ENCODE measurements at places on chromosomes 13 and 19.
A peak's percentile ranks its signal among the peaks of the same experiment; 100 is the strongest.

DNA sequence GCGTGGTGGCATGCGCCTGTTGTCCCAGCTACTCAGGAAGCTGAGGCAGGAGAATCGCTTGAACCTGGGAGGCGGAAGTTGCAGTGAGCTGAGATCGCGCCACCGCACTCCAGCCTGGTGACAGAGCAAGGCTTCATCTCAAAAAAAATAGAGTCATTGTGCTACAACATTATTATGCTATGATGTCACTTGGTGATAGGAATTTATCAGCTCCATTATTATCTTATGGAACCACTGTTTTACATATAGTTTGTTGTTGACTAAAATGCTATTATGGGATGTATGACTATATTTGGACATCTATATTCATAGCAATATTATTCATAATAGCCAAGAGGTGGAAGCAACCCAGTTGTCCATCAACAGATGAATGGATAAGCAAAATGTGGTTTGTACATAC is 26.4 kb upstream of the SLC7A1 start:
- DNase-seq, result no peak

DNA sequence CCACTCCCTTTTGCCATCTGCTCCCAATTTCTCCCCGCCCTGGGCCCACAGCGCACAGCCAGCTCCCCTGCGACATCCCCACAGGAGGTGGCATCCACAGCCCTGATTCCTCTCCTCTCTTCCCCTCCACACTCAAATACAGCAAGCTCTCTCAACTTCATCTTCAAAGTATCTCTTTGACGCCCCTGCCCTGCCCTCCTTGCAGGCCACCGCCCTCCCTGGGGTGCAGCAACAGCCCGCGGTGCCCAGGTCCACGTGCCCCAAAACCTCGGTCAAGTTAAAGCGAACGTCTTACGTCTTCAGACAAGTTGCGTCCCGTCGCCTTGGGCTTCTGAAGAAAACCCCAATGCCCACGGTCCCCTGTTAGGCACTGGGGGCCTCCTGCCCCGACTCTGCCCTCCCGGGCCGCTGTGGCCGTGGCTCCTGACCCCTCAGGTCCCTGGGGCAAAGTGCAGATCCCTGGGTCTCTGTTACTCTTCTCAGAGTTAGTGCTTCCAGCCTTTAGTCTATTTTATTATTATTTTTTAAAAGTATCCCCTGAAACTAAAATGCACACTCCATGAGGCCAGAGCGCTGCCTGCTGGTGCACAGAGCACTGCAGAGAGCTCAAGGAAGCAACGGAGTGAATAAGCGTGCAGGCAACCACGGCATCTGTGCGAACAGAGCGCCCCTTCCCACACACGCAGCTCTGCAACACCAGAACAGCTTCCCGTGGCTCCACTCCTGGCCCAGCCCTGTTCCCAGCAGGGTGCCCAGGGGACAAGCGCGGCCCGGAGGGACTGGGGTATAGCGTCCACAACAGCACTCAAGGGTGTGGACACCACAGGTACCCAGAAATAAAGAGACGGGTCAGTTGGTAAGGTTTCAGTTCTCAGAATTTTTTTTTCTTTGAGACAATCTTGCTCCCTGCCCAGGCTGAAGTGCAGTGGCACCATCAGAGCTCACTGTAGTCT is 26.4 kb downstream of the IL17D start:
- no peak for DNase-seq

DNA sequence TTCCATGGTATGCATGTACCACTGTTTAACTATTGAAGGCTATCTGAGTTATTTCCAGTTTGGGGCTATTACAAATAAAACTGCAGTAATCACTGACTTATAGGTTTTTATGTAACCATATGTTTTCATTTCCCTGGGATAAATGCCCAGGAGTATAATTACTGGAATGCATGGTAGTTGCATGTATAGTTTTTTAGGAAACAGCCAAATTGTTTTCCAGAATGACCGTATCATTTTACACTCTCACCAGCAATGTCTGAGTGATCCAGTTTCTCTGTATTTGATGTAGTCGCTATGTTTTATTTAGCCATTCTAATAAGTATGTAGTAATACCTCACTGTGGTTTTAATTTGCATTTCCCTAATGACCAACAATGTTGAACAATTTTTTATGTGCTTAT is 42.0 kb downstream of the CYSLTR2 start:
- no peak for DNase-seq

GRCh38 chr19:15300533-15301197 is 31.7 kb downstream of the BRD4 start:
- no peak for DNase-seq

DNA sequence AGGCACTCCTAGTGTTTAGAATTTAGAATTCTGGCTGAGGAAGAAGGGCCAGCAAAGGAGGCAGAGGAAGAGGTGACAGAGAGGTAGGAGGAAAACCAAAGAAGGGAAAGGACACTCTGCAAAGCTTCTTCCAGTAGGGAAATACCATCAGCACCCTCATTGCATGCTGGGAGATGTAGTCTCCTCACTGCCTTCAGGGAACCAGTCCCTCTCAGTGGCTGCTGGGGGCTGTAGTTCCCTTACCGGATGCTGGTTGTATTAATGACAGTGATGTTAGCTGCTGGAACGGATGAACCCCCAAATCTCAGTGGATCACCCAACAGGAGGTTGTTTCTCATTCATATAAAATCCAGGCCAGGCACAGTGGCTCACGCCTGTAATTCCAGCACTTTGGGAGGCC is 10.1 kb downstream of the GRIN2D start:
- peak; percentile 65 for DNase-seq

DNA sequence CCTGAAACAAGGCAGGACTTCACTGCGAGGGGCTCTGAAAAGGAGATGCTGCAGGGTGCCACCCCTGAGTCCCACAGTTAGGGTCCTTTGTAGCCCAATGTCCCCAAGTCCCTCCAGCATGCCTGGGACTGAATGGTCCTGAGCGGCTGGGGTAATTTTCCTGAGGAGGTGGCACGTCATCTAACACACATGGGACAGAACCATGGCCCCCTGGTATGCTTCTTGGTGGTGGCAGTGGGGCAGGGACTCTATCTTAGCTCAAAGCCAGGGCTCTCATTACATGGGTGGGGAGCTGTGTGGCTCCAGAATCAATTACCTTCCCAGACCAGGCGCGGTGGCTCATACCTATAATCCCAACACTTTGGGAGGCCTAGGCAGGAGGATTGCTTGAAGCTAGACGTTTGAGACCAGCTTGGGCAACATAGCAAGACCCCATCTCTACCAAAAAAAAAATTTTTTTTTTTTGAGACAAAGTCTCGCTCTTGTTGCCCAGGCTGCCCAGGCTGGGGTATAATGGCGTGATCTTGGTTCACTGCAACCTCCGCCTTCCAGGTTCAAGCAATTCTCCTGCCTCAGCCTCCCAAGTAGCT is 7.9 kb upstream of the SLC7A9 start:
- DNase-seq, result no peak

GRCh38 chr13:49830721-49831120 is 38.2 kb upstream of the KPNA3 start:
- no peak for DNase-seq

DNA sequence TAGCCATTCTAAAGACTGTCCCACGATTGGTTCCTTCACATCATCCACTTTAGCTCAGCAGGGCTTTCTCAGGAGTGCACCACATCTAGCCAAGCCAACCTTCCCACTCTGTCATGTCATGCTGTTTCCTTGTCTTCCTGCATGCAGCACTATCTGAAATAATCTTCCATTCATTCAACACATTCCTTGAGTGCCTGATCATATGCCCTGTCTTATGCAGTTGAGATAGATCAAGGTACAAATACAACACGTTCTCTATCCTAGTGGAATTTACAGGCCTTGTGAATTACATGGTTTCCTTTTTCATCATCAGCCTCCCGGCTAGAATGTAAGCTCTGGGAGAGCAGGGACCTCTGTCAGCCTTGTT is 6.8 kb upstream of the MRPS31 start:
- DNase-seq, result no peak

GRCh38 chr19:30374865-30375552 is 2.8 kb downstream of the ZNF536 start:
- no peak for DNase-seq

GRCh38 chr13:25923217-25924085 is 128.4 kb downstream of the SHISA2 start:
- no peak for DNase-seq

- peak; percentile 84 for DNase-seq
Measured at GRCh38 chr19:1811472-1811894, 593 bp downstream of the ATP8B3 start.

DNA sequence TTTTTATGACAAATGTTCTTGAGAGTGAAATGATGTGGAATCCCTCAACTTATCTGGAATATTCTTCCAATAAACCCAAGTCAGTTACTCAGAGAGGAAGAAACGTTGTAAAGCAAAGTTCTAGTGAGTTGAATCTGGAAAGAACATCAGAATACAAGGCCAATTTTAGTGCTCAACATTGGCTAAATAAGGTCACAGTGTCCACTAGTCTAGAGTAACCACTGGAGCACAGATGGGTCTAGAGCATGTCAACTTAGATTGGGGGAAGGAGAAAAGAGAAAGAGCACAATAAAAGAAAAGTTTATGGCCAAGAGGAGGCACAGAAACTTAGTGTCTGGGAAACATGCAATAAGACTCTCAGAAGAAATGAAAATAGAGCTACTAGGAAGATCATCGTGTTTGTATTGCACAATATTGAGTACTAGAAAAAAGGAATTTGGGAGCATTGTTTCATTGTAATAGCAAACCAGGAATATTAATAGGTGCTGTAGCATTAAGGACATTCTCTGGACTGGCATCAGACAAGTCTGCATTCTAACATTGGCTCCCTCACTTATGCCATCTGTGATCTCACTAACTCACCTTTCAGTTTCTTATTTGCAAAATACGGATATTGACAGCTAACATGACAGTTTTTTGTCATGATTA is 1318.5 kb downstream of the PCDH9 start:
- no peak for DNase-seq

DNA sequence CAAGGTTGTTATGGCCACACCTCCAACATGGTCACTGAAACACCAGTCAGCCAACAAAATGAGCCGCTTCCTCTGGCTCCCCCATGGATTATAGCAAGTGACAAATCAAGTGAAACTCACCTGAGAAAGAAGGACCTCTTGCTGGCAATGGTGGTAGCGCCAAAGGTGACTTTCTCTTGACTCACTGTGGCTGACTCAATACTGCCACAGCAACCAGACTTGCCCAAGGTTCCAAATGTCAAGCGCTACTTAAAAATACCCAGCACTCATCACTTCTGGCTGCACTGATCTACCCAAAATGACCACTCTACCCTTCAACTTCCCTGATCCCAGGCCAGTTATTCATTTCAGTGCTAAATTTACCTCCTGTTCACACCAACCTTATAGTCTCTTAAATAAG is 495.5 kb downstream of the FOXO1 start:
- DNase-seq, result no peak

- no peak for DNase-seq
Measured at GRCh38 chr19:3684817-3685410, 15.4 kb downstream of the PIP5K1C start.

DNA sequence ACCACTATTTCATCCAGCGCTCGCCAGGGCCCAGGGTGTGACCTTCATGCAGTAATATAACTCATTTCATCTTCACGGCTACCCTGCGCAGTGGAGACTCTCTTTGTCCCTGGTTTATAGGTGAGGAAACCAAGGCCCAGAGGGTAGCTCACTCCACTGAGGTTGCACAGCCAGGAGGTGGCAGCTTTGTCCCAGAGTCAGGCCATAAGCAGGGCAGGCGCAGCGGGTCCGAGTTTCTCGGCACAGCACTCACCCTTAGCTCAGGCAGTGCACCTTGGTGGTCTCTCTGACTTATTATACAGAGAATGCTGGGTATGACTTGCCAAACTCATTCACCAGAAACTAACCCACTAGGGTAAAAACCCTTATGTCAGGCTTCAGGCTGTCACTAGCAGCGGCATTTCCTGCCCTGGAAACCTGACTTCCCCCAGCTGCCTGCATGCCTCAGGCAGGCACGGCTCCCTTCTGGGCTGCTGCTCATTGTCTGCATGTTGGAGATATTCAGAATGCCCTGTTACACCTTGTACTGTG is 24.5 kb downstream of the PPP5C start:
- DNase-seq, result no peak

- DNase-seq, result no peak
Measured at GRCh38 chr13:30158774-30159445, 148.4 kb downstream of the KATNAL1 start.

- no peak for DNase-seq
Measured at GRCh38 chr13:94822356-94822755, 110.0 kb upstream of the SOX21 start.

GRCh38 chr19:15201374-15202023 is 704 bp upstream of the NOTCH3 start:
- no peak for DNase-seq

- DNase-seq, result no peak
Measured at GRCh38 chr19:57152921-57153320, 7.9 kb upstream of the ZIM3 start.

- no peak for DNase-seq
Measured at GRCh38 chr13:63367522-63368198, 1952.0 kb upstream of the PCDH20 start.

GRCh38 chr13:22967669-22968068 is 213.1 kb upstream of the SGCG start:
- no peak for DNase-seq

GRCh38 chr13:73754727-73755292 is 379.4 kb downstream of the KLF12 start:
- DNase-seq, result peak; percentile 22

DNA sequence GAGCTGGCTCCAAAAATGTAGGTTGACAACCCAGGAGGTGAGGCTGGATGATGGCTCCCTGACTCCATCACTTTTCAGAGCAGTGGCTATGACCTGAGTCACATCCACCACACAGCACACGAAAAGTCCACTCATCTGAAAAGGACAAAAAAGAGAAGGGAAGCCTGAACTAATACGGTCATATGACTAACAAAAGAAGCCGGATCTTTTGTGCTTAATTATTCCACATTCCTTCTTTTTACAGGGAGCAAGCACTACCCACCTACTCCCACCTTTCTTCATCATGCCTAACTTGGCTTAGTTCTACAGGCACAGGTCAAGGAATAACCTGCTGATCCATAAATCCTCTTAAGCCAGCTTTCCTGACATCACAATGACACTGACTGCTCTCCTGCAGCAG is 601.3 kb upstream of the MIR17HG start:
- no peak for DNase-seq

- DNase-seq, result no peak
Measured at GRCh38 chr19:48961051-48961649, 4.0 kb upstream of the FTL start.

- DNase-seq, result no peak
Measured at GRCh38 chr19:30920222-30920621, 429.0 kb downstream of the TSHZ3 start.

DNA sequence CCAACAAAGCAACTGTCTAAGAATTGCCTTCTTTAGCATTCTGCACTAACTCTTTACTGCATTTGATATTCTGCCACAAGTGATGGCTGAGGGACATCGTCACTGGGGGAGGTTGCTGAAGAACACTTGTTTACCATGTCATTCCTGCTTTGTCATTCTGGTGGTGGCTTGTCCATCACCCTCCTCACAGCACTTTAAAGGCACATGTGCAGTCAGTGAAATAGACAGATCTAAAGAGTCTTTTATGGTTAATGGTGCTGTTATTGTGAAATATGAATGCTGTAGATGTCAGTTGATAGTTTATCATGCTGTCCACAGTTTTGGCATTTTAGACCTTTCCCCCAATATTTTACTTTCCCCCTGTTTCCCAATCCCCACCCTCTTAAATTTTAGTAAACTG is 120.9 kb upstream of the TSC22D1 start:
- DNase-seq, result no peak

- DNase-seq, result peak; percentile 75
Measured at GRCh38 chr19:13905634-13906520, at the start of the genes BRME1 and CC2D1A. Gene BRME1 (minus strand): TSS chr19:13906117. CDS start chr19:13904892, 1,225 bp downstream. Gene CC2D1A (plus strand): TSS chr19:13906201. CDS start chr19:13906442, 241 bp downstream.
